Cortex of kidney (tissue), 1 donor: ENCODE measurements at places on chromosomes 16 and 17.

GRCh38 chr17:12406623-12407215 is 259.0 kb upstream of the MYOCD start:
- no peak for DNase-seq

DNA sequence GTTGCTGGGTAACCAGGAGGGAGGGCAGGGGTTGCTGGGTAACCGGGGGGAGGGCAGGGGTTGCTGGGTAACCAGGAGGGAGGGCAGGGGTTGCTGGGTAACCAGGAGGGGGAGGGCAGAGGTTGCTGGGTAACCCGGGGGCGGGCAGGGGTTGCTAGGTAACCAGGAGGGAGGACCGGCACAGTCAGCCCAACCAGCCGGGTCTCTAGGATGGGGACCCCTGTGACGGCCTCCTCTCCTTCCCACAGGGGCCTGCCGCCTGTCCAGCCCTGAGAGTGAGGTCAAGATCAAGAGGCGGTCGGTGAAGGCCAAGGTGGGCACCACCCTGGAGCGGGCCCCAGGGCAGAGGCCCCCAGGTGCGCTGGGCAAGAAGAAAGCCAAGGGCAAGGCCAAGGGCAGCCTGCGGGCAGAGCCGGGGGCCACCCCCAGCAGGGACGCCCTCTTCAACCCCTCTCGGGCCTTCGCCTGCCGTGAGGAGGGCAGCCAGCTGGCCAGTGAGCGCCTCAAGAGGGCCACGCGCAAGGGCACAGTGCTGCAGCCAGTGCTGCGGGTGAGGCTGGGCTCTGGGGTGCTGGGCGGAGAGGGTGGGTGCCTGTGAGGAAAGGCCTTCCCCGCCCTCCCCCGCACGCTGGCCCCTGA is 54.6 kb downstream of the ACTG1 start:
- DNase-seq = no peak

DNA sequence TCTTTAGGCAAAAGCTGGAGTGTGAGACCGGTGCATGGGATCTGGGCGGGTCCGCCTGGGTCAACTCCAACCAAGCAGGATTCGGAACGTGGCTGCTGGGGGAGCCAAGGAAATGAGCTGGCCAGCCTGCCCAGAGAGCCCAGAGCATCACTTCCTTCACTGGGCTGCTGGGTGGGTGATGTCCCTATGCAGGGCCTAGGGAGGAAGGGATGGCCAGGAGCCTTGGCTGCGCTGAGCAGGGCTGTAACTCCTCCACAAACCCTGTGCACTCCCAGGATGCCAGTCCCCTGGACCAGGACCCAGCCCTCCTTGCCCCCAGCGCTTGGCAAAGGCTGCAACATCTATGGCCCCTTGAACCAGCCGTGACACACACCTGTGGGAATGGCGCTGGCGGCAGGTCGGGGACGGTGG is 138.4 kb downstream of the RAB11FIP4 start:
- no peak for DNase-seq

- no peak for DNase-seq
Measured at GRCh38 chr16:83878838-83879237, 20.1 kb upstream of the MLYCD start.

DNA sequence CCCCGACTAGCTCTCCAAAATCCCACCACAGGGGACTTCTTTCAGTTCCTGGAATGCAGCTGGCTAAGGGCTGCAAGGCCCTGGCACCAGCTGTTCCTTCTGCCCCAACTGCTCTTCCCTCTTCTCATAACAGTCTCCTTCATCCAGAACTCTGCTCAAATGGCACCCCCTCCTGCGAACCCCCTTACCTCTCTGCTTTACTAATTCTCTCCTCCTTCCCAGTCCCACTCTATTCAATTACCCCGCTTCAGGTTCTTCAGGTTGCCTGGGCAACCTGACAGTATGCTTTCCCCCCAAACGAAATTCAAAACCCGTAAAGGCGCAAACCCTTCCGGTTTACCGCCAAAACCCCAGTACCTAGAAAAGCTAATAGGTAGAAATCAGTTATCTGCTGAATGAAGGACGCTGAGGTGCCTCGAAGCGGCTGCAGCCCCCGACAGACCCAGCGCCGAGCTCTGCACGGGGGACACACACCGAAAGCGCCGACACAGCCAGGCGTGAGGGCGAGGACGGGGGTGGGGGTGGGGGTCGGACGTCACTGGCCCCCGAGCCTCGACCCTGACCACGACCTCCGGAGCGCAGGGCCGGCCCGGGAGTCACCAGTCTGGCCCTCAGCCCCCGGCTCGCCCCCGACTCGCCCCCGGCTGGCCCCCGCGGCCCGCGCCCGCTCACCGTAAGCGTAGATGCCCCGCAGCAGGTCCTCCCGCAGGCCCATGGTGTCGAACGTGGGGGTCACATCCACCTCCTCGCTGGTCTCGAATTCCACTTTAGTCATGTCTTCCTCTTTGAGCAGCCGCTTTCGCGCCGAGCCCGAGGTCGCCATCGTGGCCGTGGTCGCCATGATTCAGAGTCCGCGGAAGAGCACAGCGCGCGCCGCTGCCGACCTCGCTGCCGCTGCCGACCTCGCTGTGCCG is 550 bp downstream of the EIF4A3 start:
- no peak for DNase-seq
